CD4-positive, alpha-beta T cell treated with Interleukin-17A for 4 hours (primary cell): ENCODE measurements at places on chromosomes 13 and 19.
A peak's percentile ranks its signal among the peaks of the same experiment; 100 is the strongest.

GRCh38 chr13:96020155-96020575 lies 33.0 kb downstream of the UGGT2 start:
- DNase-seq = no peak

DNA sequence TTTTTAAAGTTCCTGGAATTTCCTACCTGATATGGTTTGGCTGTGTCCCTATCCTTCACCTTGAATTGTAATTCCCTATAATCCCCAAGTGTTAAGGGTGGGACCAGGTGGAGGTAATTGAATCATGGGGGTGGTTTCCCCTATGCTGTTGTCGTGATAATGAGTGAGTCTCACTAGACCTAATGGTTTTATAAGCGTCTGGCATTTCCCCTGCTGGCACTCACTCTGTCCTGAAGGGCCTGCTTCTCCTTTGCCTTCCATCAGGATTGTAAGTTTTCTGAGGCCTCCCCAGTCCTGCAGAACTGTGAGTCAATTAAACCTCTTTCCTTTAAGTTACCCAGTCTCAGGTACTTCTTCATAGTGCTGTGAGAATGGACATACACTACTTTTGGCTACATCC lies 298.7 kb downstream of the HS6ST3 start:
- DNase-seq = no peak

- no peak for DNase-seq
These were observed 10.7 kb downstream of the IQCN start for GRCh38 chr19:18263324-18264136.

DNA sequence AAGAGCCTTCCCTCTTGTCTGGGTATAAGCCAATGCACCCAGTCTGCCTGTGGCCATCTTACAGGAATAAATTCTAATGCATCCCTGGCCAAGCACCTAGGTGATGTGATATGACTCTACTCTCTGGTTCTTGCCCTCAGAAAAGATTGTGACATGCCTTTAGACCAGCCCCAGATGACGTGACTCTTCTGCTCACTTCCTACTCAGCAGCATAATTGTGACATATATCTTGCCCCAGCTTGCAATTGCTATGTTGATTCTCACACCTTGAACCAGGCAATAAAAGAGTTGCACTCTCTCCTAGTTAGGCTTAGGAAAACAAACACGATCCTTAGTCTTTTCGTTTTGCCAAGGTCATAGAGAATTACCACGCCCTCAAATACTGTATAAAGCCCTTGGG lies 13.3 kb upstream of the ZNF726 start:
- DNase-seq = no peak

DNA sequence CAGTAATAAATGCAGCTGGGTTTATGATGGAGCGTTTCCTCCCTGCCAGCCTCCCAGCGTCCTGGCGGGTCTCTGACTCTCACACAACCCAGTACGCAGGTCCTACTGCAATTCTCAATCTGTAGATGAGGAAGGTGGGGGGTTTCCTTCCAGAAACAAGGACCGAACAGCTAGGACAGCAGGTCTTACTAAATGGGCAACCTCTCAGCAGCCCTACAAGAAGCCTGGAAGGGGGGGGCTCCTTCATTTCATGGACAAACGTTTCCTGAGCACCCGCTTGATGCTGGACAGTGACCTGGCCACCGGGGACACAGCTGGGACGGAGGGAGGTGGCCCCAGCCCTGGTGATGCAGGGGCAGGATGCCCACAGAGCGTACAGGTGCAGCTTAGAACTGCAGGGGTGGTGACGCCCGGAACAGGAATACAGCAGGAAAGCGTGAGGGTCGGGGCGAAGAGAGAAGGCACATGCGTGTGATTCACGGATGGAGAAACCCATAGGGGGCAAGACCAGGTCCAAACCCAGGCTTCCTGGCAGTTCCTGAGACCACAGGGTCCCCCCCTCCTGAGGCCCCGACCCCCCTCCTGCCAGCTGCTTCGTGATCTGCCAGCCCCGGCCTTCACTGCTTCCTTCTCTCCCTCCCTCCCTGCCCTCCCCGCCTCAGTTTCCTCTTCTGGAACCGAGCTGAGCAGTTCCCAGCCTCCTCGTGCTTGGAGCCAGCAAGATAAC lies 732 bp upstream of the C2CD4C start:
- peak; percentile 12 for DNase-seq

DNA sequence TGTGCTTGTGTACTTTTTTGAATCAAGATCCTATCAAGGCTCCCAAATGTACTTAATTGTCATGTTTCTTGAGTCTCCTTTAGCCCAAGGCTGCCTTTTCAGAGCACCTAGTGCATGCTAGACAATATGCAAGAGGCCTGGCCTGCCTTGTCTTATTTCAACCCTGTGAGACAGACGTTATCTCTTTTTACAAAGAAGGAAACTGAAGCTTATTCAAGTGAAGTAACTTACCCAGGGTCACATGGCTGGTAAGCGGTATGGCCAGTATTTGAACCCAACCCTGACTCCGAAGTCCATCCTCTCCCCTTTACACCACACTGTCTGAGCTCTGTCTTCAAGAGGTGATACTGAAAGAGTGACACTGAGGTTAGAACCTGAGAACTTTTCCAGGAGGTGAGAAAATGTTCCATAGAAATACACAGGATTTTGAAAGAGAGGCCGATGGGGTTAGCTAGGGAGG lies 505.1 kb downstream of the FOXO1 start:
- no peak for DNase-seq

- DNase-seq = no peak
These were observed 38.7 kb downstream of the PBX4 start for GRCh38 chr19:19579533-19580361.

DNA sequence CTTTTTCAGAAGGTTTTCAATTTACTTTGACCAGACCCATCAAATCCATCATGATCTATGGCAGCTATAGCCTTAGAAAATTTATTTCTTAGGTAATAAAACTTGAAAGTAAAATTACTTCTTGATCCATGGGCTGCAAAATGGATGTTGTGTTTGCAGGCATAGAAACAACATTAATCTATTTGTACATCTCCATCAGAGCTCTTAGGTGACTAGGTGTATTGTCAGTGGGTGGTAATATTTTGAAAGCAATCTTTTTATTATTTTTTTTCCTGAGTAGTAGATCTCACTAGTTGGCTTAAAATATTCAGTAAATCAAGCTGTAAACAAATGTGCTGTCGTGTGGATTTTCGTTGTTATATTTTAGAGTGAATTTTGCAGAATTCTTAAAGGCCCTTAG lies 710.0 kb downstream of the SLITRK6 start:
- no peak for DNase-seq

DNA sequence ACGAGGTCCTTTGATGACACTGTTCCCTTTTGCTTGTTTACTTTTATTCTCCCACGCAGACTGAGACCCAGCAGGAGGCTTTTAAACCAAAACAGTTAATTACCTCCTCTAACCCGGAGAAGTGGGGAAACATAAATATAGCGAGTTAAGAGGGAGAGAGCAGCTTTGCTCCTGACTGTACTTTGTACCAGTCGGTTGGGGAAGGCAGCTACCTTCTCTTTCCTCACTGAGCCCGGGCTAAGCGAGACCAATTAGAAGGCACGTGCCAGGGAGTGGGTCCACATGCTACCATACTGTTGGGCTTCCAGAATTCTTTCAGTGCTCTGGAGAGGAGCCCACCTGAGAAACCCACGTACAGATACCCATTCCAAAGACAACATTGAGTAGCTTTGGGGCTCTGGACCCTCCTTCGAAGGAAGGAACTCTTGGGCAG lies 124.2 kb downstream of the ZIC5 start:
- DNase-seq = no peak

DNA sequence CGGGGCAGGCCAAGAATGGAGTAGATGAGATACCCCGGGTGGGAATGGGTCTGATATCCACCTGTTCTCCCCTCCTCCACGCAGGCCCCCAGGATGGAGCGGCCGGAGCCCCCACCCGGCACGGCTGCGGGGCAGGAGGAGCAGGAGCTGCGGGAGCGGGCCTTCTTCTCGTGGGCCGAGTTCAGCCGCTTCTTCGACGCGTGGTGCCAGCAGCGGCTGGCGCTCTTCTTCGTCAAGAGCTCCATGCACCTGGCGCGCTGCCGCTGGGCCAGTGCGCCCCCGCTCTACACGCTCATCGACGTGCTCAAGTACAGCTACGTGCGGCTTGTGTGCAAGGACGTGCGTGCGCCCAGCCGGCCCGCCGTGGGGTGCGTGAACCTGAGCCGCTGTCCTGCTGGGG lies 1.2 kb downstream of the ZSWIM9 start:
- no peak for DNase-seq

DNA sequence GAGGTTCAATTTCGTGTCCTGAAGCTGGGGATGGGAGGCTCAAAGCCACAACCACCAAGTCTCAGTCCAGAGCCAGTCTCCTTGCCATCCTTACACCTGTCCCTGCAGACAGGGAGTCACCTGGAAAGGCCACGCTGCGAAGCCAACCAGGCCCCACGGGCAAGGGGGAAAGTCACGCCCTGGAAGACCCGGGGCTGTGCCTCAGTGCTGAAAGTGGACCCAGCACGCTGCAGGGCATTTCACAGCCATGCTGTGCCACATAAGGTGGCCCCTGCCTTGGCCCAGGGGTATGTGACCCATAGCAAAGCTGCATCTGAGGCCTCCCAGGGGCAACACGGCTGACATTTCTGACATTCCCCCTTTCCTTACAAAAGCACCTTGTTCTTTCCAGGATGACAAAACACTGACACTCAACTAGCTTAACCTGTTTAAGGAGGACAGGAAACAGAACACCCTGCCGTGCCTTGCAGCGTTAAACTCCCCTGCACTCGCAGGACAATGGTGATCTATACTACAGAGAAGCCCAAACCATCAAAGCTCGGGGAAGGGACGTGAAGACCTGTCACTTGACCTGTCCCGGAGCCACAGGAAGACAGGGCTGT lies 14.8 kb downstream of the CHERP start:
- no peak for DNase-seq

DNA sequence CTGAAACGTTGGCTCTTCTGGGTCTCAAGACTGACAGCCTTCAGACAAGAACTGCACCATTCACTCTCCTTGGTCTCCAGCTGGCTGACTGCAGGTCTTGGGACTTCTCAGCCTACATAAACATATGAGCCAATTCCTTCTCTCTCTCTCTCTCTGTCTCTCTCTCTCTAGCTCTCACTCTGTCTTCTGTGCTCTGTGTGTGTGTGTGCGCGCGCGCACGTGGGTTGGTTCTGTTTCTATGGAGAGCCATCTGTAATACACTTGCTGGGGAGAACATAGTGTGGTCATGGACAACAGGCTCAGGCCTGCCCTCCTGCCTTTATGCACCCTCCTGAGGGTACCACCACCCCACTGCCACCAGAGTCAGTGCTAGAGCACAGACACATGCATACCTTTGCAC lies 13.7 kb upstream of the SERPINE3 start:
- DNase-seq = no peak

DNA sequence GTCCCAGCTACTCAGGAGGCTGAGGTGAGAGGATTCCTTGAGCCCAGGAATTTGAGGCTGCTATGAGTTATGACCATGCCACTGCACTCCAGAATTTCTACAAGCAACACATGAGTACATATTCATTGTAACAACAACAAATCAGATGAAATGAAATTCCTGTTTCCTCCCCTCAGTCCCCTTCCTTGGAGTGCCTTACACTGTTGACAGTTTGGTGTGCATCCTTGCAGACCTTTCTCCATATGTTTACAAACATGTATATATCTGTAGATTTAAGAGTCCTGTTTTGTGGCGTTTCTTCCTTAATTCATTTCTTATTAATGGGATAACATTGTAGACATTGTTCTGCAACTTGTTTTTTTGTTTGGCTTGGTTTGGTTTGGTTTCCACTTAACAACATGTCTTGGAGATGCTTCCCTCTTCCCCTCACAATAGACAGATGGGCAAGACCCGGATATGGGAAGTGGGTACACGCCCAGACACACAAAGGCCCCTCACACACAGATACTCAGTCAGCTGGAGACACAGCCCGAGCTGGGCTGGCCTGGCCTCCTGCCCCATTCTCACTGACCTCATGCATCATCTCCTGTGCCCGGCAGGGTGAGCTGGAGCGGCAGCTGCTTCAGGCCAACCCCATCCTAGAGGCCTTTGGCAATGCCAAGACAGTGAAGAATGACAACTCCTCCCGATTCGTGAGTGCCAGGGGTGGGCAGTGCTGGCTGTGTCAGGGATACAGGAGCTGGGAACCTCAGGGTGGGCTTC lies 21.7 kb downstream of the MYH14 start:
- no peak for DNase-seq

- no peak for DNase-seq
These were observed 927 bp upstream of the TSHZ3 start for GRCh38 chr19:31350033-31350692.

DNA sequence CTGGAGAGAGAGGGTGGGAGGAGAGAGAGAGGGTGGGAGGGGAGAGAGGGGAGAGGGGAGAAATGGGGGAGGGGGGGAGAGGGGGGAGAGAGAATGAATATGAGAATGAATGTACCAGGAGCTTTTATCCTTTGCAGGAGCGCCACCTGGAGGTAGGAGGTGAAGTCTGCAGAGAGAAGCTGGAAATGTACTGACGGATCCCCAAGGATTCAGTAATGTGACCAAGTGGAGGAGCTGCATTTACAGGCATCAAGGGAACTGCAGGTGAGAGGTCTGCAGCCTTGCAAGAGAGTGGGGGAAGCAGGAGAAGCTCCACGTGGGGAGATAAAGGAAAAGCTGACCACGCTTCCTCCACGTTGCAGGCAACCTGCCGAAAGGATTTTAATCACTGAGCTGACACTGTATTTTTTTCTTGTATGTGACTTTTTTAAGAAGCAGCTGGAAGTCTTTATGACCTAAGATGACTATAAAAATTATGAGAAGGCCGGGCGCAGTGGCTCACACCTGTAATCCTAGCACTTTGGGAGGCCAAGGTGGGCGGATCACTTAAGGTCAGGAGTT lies 33.7 kb downstream of the VSTM1 start:
- peak; percentile 68 for DNase-seq

DNA sequence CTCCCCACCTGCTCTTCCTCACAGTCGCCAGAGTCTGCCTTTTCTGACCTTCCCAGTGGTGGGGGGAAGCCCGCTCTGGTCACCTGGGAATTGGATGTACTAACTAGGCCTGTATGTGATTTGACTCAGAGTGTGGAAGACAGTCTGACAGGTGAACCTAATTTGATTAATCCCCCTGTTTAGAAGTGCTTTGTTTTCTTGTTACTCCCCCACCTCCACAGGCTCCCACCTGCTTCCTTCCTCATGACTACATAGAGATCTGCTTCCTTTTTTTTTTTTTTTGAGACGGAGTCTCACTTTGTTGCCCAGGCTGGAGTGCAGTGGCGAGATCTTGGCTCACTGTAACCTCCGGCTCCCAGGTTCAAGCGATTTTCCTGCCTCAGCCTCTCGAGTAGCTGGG lies 44.0 kb downstream of the COG3 start:
- no peak for DNase-seq

- DNase-seq = peak; percentile 67
These were observed at the start of gene NKG7 for GRCh38 chr19:51372649-51373504. Gene NKG7 (minus strand): TSS chr19:51372654. CDS start chr19:51372535, 119 bp downstream.

GRCh38 chr13:26914148-26914547 lies 153.6 kb upstream of the GPR12 start:
- DNase-seq = no peak

DNA sequence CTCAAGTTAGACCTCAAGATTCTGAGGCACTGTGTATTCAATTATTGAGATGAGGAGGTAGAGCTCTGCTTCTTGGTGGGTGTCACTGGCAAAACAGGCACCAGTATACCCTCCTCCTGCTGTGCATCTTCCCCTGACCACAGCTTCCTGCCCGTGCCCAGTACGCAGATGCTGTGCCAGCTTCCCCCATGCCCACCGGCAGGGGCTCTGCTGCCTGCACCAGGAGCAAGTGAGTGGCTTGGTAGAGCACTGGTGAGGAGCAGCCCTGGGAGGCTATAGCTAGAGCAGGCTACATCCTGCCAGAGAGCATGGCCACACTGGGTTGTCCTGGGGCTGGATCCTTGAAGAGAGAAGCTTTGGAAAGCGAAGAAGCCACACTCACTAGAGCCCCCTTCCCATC lies 21.0 kb upstream of the RNF17 start:
- no peak for DNase-seq

- no peak for DNase-seq
These were observed 4.7 kb downstream of the C19orf38 start for GRCh38 chr19:10852941-10853340.
